Right lobe of liver (tissue), 6 donors: ENCODE measurements at places on chromosomes 1 and 21. TPM values are rescaled to one million over a fixed set of nuclear protein-coding genes. Genes with fewer than 3 reads are reported as not detected.
A peak's percentile ranks its signal among the peaks of the same experiment; 100 is the strongest.

CELA2A gene
- not detected for total RNA-seq

DNA sequence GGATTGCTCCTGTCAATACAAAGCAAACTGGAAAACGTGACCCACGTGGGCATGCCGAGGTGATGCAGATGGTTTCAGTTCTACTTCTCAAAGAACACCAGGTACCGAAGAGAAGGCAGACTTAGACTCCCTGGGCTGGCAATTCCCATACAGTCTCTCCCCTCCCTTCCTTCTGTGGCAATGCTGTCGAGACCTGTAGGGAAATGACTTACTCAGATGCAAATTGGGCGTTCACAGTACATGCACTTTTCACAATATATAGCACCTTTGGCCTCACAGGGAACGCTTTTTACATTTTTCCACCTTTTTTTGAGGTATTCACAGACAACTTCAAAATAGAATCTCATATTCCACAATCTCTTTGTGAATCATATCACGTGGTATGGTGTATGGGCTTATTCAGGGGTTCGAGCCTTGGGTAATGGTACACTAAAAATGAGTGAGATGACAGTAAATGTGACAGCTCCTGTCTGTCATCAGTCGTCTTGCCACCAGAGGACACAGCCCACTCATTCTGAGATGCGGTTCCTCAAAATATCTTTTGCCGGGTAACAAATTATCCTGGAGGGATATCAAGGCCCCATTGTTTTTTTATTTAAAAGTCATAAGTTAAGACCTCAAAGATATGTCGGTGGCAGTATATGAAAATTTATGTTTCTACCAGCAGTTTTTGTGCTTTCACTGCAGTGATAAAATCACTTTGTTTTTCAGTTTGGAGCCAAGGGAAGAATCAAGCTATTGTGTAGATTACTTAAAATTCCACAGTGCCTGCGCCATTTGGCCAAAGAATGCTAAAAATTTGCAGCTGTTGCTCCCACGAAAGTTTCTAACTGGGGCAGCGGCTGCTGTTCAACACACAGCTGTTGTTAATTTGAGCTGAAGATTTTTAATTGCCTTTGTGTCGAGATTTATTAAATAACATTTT, 168.4 kb downstream of the ZZZ3 start:
- no peak overlapping the region for H3K27ac ChIP-seq
- H3K4me3 ChIP-seq = no peak overlapping the region
- no peaks in the 10 kb centered on the region for H3K27me3 ChIP-seq

- H3K27ac ChIP-seq = no peak overlapping the region
- H3K27me3 ChIP-seq = no peaks in the 10 kb centered on the region
- no peaks in the 10 kb centered on the region for H3K4me1 ChIP-seq
- no peaks in the 10 kb centered on the region for H3K36me3 ChIP-seq
- no peak overlapping the region for H3K4me3 ChIP-seq
- peak; percentile 29 for DNase-seq
Measured at GRCh38 chr1:162230096-162230495, 146.6 kb downstream of the SPATA46 start.

GRCh38 chr1:28136922-28137613, 39.4 kb downstream of the PTAFR start:
- no peak overlapping the region for H3K4me3 ChIP-seq
- no peaks in the 10 kb centered on the region for H3K36me3 ChIP-seq
- H3K27me3 ChIP-seq = no peaks in the 10 kb centered on the region
- H3K27ac ChIP-seq = no peak overlapping the region
- no peak for DNase-seq
- no peaks in the 10 kb centered on the region for H3K4me1 ChIP-seq

SHE gene
- 4.4 TPM for total RNA-seq

ABCG1 gene
- total RNA-seq = 9.8 TPM

- no peaks in the 10 kb centered on the region for H3K36me3 ChIP-seq
- H3K4me3 ChIP-seq = no peak overlapping the region
- H3K4me1 ChIP-seq = no peaks in the 10 kb centered on the region
- DNase-seq = no peak
- H3K27ac ChIP-seq = no peak overlapping the region
- no peaks in the 10 kb centered on the region for H3K27me3 ChIP-seq
Measured at GRCh38 chr1:218810306-218810705, 363.4 kb upstream of the LYPLAL1 start.

- no peaks in the 10 kb centered on the region for H3K36me3 ChIP-seq
- DNase-seq = peak; percentile 22
- H3K27me3 ChIP-seq = no peaks in the 10 kb centered on the region
- no peak overlapping the region for H3K27ac ChIP-seq
Measured at GRCh38 chr21:35940074-35940927, 120.0 kb downstream of the SETD4 start.
